ENCODE measurements at places on chromosomes 3 and 15.

DNA sequence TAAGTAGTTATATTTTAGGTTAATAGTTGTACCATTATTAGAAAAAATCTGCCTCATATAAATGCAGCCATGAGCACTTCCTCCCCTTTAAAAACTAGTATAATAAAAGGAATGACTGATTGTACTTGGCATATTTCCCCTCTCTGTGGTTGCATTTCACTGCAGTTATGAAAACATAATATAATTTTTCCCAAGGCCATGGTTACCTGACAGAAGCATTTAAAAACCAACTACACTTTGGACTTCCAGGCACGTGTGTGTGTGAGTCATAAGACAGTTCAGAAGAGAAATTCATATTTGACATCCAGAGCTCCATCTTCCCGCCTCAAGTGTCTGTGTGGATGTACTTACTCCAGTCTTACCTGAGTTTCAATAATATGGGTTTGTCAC lies 828.2 kb upstream of the CFAP20DC start:
- DNase-seq, result no peak

- DNase-seq, result no peak
Measured at GRCh38 chr3:127796045-127796830, 26.1 kb downstream of the MGLL start.

DNA sequence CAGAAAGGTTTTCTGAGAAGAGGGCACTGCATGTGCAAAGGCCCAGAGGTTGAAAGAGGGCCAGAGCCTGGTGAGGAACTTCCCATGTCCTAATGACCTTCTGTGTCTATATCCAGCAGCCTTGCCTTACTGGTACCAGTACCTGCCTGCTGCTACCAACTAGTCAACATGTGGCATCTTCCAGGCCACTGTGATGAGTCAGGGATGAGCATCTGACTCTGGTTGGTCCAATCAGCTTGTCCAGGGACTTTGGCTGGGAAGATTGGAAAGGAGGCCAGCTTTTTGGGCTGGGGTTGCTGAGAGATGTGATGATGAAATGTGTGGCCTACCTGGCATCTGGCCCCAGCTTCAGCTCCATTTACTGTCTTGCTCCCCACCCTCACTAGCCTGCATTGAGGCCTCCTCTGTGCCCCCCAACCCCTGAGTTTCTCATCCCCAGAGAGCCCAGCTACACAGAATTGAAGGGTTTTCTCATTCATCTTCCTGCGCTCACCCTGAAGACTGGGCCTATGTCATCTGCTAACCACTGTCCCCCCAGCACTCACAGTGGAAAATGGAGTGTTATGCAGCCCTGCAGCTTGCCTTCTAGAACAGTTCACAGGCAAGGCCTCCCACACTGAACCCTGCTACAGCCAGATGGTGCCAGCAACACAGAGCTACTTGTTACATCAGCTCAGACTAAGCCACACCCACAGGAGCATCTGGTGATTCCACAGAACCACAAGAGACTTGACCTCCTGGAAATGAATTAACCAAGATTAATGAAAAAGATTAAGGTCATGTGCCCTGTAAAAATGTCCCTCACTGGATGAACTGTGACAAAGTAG lies 1.3 kb upstream of the TWF2 start:
- no peak for DNase-seq

DNA sequence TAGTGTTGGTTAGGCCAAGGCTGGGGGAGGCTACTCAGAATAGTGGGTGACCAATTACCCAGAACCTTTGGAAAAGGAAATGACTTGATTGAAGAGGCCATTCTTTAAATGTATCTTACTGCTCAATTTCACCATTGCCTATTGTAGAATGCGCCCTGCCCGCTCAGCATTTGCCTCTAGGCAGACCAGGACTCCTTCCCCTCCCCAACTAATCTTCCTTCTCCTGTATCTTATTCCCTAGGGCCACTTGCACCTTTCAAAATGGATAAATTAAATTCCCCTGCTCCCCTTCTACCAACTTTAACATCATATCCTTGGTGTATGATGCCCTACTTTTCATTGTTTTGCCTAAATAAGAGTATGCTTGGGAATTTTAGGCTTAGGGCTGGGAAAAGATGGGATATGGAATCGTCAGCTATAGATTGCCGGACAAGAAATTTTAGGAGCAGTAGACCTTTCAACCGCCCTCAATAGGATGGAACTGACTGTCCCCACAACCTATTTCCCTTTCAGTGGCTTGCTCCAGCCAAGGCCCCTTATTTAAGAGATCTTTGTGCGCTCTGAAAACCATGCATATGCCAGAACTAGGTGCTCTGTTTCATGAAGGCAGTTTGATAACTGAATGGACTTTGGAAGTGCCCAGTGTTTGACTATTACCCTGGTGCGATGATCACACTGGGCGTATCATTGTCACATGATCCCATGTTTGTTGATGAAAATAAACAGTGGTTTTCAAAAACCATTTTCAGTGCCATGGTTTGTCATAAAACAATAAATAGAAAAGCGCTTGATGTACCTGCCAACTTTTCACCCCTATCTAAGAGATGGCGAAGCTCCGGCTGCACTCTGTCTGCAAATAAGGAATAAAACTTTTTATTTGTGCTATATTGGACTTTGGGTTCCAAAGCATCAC lies 74.3 kb upstream of the TSEN2 start:
- DNase-seq, result no peak

DNA sequence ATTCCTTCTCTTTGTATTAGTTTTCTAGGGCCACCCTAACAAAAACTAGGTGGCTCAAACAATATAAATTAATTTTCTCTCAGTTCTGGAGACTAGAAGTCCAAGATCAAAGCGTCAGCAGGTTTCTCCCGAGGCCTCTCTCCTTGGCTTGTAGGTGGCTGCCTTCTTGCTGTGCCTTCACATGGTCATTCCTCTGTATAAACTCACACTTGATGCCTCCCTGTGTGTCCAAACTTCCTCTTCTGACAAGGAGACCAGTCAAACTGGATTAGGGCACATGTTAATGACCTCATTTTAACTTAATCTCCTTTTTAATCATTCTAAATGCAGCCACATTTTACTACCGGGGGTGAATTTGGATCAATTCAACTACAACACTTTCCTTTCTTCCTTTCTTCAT lies 691.1 kb downstream of the DIPK2A start:
- no peak for DNase-seq

DNA sequence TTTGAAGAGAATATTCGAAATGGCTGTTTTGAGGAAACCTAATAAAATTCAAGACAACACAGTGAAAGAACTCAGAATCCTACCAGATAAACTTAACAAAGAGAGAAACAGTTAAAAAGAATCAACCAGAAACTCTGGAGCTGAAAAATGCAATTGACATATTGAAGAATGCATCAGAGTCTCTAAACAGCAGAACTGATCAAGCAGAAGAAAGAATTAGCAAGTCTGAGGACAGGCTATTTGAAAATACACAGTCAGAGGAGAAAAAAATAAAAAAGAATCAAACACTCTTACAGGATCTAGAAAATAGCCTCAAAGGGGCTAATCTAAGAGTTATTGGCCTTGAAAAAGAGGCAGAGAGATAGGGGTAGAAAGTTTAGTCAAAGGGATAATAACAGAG lies 13.5 kb downstream of the C3orf33 start:
- DNase-seq, result no peak

DNA sequence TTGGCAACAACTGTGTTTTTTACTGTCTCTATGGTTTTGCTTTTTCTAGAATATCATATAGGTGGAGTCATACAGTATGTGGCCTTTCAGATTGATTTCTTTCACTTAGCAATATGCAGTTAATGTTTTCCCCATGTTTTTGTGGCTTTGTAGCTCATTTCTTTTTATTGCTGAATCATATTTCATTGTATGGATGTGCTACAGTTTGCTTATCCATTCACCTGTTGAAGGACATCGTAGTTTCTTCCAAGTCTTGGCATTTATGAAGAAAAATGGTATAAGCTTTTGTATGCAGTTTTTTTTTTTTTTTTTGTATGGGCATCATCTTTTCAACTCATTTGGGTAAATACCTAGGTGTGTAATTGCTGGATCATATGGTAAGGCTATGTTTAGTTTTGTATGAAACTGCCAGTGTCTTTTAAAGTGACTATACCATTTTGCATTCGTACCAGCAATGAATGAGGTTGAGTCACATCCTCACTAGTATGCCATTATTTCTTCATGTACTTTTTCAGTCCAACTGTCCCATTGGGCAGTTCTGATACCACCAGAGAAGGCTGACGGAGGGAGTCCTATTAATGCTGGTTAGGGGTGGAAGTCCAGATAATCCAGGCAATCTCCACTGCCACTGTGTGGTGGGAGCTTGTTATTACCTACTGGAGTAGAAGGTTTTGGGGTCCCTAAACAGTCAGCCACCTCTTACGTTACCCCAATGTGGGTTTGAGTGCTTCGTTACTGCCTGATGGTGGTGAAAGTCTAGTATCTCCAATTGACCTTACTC lies 210.5 kb downstream of the DOCK3 start:
- no peak for DNase-seq

GRCh38 chr15:58329211-58329610 lies 102.6 kb upstream of the LIPC start:
- no peak for DNase-seq

GRCh38 chr15:64507293-64507802 lies 47.0 kb downstream of the ZNF609 start:
- DNase-seq, result peak; percentile 24

- DNase-seq, result no peak
Measured at GRCh38 chr15:101062063-101062462, 142.9 kb downstream of the LRRK1 start.

GRCh38 chr3:129593595-129594339 lies 12.7 kb downstream of the PLXND1 start:
- DNase-seq, result peak; percentile 14

DNA sequence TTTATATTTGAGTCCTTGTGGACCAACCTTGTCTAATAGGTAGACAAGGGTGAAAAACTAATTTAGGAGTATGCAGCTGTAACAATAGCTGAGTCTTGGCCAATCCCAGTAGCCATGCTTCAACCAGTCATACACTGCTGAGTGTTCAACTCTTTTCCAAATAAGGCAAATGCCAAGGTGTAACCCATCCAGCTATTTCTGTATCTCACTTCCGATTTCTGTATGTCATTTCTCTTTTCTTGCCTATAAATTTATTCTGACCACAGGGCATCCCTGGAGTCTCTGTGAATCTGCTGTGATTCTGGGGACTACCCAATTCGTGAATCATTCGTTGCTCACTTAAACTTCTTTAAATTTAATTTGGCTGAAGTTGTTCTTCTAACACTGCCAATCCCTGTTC lies 93.2 kb downstream of the MAGI1 start:
- DNase-seq, result no peak

DNA sequence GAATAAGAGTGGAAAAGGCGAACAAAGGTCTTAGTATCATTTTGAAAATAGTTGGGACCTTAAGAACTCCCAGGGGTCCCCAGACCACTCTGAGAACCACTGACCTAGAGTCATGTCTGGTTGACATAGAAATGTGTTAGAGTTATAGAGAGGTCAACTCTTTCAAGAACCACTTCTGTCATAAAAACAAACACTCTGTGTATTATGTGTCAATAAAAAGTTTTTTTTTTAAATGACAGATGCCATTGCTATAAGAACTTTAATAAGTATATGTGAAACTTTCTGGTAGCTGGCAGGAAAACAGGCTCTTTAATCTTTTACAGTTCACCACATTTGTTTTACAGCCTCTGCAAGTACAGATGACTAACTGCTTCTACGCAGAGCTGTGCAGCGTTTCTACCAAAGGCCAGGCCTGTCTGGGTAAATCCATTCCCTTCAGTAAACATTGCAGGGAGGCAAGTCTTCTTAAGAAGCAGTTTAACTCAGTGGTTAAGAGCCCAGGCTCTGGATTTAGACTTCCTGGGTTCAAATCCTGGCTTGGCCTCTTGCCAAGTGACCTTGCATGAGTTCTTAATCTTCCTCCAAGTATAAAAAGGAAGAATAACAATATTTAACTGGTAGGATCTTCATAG lies 56.6 kb downstream of the RFTN1 start:
- DNase-seq, result no peak

DNA sequence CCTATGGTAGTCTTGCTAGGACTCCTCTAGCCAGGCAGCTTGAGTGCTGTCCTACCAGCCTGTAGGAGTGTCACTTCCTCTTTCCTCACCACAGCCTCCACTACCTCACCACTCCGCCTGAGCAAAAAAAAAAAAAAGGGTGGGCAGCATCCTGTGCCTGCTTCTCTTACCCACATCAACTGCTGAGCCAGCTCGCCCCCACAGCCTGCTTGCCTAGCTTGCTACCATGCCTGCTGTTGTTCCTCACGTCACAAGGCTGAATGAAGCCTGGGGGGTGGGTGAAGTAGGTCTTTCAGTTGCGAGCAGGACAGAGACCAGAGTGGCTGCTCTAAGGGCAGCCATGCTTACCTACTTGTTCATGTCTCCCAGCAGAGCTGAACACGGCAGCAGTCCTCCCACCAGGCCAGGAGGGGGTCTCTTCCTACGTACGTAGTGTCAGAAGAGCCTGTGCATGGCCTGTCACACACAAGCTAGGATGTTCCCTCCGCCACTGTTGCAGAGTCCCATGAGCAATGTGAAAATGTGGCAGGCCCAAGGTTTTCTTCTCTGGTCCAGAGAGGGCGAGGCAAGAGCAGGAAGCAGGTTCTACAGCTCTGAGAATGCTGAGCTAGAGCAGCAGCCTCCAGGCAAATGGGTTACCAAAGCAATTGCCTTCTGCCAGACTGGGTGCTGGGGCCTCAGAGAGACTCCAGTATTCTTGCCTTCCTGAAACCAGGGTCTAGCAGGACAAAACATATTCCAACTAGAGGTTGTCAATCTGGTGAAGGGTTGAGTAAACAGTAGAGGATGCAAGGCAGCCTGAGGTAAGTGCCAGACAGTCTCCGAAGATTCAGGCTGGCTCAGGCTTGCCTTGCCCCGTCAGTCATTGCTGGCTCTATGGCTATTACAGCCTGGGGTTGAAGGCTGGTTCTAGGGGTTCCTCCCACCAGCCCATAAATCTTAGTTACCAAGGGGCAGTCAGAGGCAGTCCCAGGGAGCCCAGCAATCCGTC lies 8.1 kb downstream of the PPM1M start:
- peak; percentile 79 for DNase-seq

GRCh38 chr3:100614941-100615340 lies 5.5 kb downstream of the ADGRG7 start:
- DNase-seq, result no peak

GRCh38 chr15:89131731-89132130 lies 43.5 kb downstream of the ABHD2 start:
- no peak for DNase-seq

DNA sequence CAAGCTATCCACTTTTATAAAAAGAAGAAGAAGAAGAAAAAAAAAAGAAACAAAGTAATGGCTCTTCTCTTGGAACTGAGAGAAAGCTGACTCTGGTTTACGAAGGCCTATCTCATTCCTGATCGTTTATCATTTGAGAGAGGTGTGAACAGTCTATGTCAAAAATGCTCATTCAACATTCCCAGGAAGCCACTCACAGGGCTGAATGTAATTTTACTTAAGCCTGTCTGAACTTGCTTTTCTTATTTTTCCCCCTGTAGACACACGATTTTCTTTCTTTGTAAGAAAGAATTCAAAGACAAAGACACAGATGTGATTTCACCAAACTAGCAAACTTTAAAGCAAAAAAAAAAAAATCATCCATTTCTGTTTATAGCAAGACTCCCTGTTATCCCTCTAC lies 805.8 kb downstream of the FHIT start:
- no peak for DNase-seq

DNA sequence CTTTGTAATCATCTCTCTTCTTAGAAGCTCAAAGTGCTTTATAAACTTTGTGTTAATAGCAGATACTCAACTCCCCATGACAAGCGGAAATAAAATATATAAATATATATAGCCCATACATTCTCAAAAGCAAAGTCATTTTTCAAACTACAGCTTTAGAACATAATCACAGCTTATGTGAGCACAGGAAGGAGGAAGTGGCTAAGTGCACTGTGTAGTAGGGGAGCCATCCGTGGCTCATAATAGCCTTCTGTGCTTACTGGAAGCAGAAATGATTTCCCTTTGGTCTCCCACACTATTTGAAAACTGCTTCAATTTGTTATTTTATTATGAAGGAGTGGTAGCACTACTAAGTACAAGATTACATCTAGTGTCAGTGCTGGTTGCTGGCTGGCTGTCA lies 151.4 kb upstream of the ARL6 start:
- no peak for DNase-seq
